ENCODE measurements at places on chromosomes 7 and 10.

GRCh38 chr10:71092812-71093401 is 119.5 kb upstream of the UNC5B start:
- no peak for DNase-seq

DNA sequence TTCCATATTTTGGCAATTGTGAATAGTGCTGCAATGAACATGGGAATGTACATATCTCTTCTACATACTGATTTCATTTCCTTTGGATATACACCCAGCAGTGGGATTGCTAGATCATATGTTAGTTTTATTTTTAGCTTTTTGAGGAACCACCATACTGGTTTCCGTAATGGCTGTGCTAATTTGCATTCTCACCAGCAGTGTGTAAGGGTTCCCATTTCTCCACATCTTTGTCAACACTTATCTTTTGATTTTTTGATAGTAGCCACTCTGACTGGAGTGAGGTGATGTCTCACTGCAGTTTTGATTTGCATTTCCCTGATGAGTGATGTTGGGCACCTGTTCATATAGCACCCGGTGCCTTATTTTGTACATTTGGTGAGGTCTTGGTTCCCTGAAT is 519.6 kb downstream of the REEP3 start:
- no peak for DNase-seq

GRCh38 chr7:114889646-114890285 is 32.1 kb upstream of the MDFIC start:
- DNase-seq, result peak; percentile 91

- no peak for DNase-seq
These were observed 49.3 kb upstream of the IL6 start for GRCh38 chr7:22677680-22678079.

GRCh38 chr10:76871697-76872295 is 765.8 kb downstream of the KCNMA1 start:
- DNase-seq, result no peak

All from astrocyte of the cerebellum (primary cell).